Naive thymus-derived CD4-positive, alpha-beta T cell (primary cell): ENCODE measurements at places on chromosomes 4 and X. TPM values are rescaled to one million over a fixed set of nuclear protein-coding genes. Genes with fewer than 3 reads are reported as not detected.
A peak's percentile ranks its signal among the peaks of the same experiment; 100 is the strongest.

Gene FGF13
- polyA plus RNA-seq, result not detected

Gene AFF2
- polyA plus RNA-seq, result 0.31 TPM

Gene GABRB1
- polyA plus RNA-seq, result not detected

Gene CTAG2
- polyA plus RNA-seq, result not detected

Gene NUDT6
- polyA plus RNA-seq, result 0.82 TPM

Gene AFM
- not detected for polyA plus RNA-seq

Gene ARAP2
- 10.4 TPM for polyA plus RNA-seq

Gene RAB33A
- 7.6 TPM for polyA plus RNA-seq

Gene MAGEA10
- not detected for polyA plus RNA-seq

GRCh38 chrX:41671082-41671481, 17.7 kb upstream of the GPR34 start:
- H3K27ac ChIP-seq, result no peak overlapping the region
- no peak overlapping the region for H3K4me3 ChIP-seq
- H3K36me3 ChIP-seq, result no peaks in the 10 kb centered on the region
- no peak for DNase-seq

DNA sequence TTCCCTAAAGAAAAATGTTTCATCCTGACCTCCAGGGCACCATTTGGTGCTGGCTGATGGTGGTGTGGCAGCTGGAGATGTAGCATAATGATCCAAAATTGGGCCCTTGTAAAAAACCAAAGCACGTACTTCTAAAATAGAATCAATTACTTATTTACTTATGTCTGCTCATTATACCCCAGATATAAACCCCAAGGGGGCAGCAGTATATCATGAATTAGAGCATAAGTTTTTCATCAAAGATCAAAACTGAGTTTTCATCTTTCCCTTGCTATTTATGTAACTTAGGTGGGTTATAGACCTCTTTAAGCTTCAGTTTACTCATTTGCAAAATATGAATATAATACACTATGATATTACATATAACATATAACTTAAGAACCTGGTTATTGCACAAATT, 241.1 kb downstream of the TACR3 start:
- H3K27ac ChIP-seq, result no peak overlapping the region
- DNase-seq, result no peak
- H3K36me3 ChIP-seq, result no peaks in the 10 kb centered on the region
- no peaks in the 10 kb centered on the region for H3K4me1 ChIP-seq

DNA sequence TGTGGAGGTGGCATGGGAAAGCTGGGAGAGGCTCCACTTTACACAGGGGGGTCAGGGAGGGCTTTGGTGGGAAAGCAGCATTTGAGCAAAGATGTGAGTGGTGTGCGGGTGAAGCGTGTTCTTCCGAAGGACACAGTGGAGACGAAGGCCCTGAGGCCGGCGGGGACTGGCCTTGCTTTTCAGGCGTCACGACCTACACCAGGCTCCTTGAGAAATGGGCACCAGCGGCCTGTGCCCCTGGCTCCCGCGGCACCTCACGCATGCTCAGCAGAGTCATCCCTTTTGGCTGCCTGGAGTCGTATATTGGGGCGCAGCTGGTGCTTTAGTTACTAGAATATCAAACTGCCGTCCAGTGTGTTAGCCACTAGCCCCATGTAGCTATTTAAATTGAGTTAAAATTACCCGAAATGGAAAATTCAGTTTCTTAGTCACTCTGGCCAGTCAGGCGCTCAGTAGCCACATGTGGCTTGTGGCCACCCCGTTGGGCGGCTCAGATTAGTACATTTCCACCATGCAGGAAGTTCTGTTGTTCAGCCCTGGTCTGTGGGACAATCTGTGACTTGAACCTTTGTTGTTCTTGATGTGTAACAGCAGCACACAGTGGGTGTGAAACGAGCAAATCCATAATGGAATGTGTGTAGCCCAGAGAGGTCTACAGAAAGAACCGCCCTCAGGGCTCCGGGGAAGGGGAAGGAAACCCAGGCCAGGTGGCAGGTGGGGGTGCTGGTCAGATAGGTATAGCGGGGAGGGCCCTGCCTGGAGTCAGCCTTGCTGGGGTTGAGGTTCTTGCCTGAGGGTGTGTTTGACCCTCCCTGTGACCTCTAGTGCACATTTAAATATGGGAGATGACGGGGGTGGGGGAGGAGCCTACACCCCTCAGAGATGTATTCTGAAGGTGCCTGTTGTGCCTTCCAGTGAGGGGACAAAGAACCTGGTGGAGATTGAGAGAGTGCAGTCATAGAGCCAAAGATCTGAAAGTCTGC, 30.4 kb downstream of the TBC1D14 start:
- no peak for DNase-seq
- peaks cover 50% of the 10 kb centered on the region for H3K4me1 ChIP-seq
- no peaks in the 10 kb centered on the region for H3K27me3 ChIP-seq
- H3K36me3 ChIP-seq, result no peaks in the 10 kb centered on the region

DNA sequence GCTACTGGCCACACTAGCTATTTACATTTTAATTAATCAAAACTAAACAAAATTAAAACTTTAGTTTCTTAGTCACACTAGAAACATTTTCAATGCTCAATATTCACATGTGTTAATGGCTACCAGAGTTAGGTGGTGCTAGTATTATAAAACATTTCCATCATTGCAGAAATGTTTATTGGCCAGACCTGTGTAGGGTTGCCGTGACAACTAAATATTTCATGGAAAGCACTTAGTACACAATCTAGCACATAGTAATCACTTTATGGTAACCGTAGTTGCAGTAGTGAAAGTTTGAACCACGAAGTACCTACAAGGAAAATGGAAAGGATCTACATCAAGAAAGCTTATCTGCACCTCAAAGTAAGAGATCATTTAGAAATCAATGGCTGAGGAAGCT, 95.9 kb downstream of the HS6ST2 start:
- H3K4me3 ChIP-seq, result no peak overlapping the region
- no peak for DNase-seq
- H3K27ac ChIP-seq, result no peak overlapping the region
- no peaks in the 10 kb centered on the region for H3K27me3 ChIP-seq
- H3K4me1 ChIP-seq, result no peaks in the 10 kb centered on the region
- no peaks in the 10 kb centered on the region for H3K36me3 ChIP-seq

DNA sequence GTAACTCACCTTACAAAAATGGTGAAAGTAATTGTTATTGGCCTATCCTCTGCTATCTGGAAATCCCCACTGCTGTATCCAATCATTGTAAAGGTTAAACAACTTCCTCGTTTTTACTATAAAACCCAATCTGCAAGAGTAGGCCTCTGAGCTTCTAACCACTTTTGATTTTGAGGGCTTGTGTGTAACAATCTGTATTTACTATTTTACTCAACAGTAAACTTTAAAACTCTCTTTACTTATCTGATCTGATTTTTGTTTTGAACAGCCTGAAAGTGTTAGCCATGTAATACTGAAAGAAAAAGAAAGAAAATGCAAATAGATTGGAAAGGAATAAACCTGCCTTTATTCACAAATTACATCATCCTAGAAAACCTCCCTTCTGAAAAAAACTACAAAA, 63.1 kb downstream of the SLC10A7 start:
- no peaks in the 10 kb centered on the region for H3K4me1 ChIP-seq
- peak; percentile 20 for DNase-seq
- H3K27me3 ChIP-seq, result no peaks in the 10 kb centered on the region
- H3K27ac ChIP-seq, result peak overlapping the region; percentile 30
- no peak overlapping the region for H3K4me3 ChIP-seq
- H3K36me3 ChIP-seq, result no peaks in the 10 kb centered on the region

GRCh38 chr4:6313216-6313615, 43.6 kb downstream of the WFS1 start:
- H3K27me3 ChIP-seq, result no peaks in the 10 kb centered on the region
- H3K4me3 ChIP-seq, result no peak overlapping the region
- H3K36me3 ChIP-seq, result no peaks in the 10 kb centered on the region
- H3K27ac ChIP-seq, result no peak overlapping the region

- H3K27me3 ChIP-seq, result no peaks in the 10 kb centered on the region
- no peak overlapping the region for H3K4me3 ChIP-seq
- no peak overlapping the region for H3K27ac ChIP-seq
Measured at GRCh38 chrX:10189317-10190268, 32.8 kb downstream of the CLCN4 start.

- no peaks in the 10 kb centered on the region for H3K36me3 ChIP-seq
- no peak overlapping the region for H3K4me3 ChIP-seq
- H3K27ac ChIP-seq, result no peak overlapping the region
- no peaks in the 10 kb centered on the region for H3K4me1 ChIP-seq
- DNase-seq, result no peak
Measured at GRCh38 chrX:11190745-11191510, 79.8 kb downstream of the HCCS start.

DNA sequence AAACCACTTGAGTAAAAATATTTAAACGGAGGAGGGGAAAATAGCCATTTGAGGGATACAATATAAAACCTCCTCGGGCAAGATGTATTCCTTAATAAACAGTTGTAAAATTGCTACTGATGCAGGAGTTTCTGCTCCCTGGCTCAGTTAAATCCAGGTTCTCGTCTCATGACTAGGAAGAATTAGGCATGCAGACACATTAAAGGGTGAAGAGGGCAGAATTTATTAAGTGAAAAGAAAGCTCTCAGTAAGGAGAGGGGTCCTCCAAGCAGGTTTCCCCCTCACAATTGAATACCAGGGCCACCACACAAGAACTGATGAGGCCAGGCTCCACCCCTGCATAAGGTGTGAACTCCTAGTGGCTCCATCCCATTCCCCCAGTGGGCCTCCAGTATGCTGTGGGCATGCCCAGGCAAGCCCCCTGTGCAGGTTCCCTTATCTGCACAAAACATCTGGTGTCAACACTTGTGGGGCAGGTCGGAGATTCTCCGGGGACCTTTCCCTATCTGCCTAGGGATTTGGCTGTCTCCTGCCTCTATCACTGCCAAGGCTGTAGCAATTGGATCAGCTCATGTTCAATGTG, 80.4 kb downstream of the HS6ST2 start:
- no peaks in the 10 kb centered on the region for H3K36me3 ChIP-seq
- no peak for DNase-seq
- H3K27ac ChIP-seq, result no peak overlapping the region

GRCh38 chr4:120049732-120050494, 16.7 kb downstream of the MAD2L1 start:
- no peaks in the 10 kb centered on the region for H3K27me3 ChIP-seq
- peak; percentile 72 for DNase-seq
- no peaks in the 10 kb centered on the region for H3K36me3 ChIP-seq

- H3K27me3 ChIP-seq, result no peaks in the 10 kb centered on the region
- H3K4me1 ChIP-seq, result no peaks in the 10 kb centered on the region
- no peak overlapping the region for H3K4me3 ChIP-seq
- DNase-seq, result no peak
Measured at GRCh38 chr4:106773076-106773905, 262.8 kb downstream of the DKK2 start.

GRCh38 chr4:121555315-121556107, 141.3 kb downstream of the ANXA5 start:
- no peaks in the 10 kb centered on the region for H3K4me1 ChIP-seq
- no peak for DNase-seq
- H3K36me3 ChIP-seq, result no peaks in the 10 kb centered on the region
- H3K27me3 ChIP-seq, result no peaks in the 10 kb centered on the region
- no peak overlapping the region for H3K4me3 ChIP-seq
- H3K27ac ChIP-seq, result no peak overlapping the region

GRCh38 chrX:79117078-79117477, 27.4 kb upstream of the GPR174 start:
- no peak overlapping the region for H3K27ac ChIP-seq
- no peak overlapping the region for H3K4me3 ChIP-seq
- H3K27me3 ChIP-seq, result no peaks in the 10 kb centered on the region
- DNase-seq, result no peak
- no peaks in the 10 kb centered on the region for H3K36me3 ChIP-seq
- H3K4me1 ChIP-seq, result peaks cover 7% of the 10 kb centered on the region

- H3K4me1 ChIP-seq, result no peaks in the 10 kb centered on the region
- no peak overlapping the region for H3K4me3 ChIP-seq
- no peaks in the 10 kb centered on the region for H3K36me3 ChIP-seq
- DNase-seq, result peak; percentile 1
- H3K27me3 ChIP-seq, result no peaks in the 10 kb centered on the region
Measured at GRCh38 chrX:23012636-23013035, 12.9 kb downstream of the DDX53 start.

DNA sequence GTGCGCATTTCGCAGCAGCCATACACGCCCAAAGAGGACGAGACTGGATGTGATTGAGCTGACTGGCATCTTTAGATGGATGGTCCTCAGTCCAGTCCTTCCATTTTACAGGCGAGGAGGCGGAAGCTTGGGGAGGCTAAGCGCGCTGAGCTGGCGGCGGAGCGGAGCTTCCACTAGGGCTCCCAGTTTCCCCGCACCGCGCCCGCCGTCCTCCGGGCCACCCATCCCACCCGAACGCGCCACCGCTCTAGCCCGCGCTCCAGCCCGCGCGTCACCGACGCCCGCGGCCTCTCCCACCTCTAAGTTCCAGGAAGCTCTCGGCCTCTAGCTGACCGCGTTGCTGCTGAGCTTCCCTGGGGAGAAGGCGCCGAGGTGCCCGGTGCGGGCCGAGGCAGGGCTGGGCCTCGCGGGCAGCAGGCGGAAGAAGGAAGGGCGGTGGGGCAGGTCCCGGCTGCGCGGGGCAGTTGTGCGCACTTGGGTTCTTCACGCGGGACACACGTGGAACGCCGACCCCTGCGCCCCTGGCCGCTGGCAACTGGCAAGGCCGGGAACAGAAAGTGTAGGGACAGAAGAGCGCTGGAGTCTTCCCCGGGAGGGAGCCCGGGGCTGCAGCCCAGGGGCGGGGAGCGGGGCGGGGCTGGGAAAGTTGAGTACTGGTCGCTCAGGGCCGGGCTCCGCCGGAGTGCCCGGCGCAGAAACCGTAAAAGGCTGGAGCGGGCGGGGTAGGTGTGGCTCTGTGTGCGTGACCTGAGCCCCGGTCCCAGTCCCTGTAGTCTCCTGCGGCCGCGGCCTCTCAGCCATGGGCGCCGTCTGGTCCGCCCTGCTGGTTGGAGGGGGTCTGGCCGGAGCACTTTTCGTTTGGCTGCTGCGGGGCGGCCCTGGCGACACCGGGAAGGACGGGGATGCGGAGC, at the start of gene STBD1:
Gene STBD1, plus strand, starts transcription at position 763 of the 911 bp plus-strand sequence. Its CDS starts 37 bp downstream, at position 800.
- peak within 1 kb of the TSS; percentile 62 for H3K4me3 ChIP-seq
- peak within 1 kb of the TSS; percentile 20 for H3K27ac ChIP-seq
- DNase-seq, result no peak
- peaks cover 18% of the 10 kb centered on the region for H3K4me1 ChIP-seq
- no peaks in the 10 kb centered on the region for H3K27me3 ChIP-seq

GRCh38 chr4:36274158-36274557, 7.3 kb upstream of the DTHD1 start:
- H3K27me3 ChIP-seq, result no peaks in the 10 kb centered on the region
- DNase-seq, result no peak
- H3K36me3 ChIP-seq, result no peaks in the 10 kb centered on the region
- no peaks in the 10 kb centered on the region for H3K4me1 ChIP-seq
- H3K4me3 ChIP-seq, result no peak overlapping the region

DNA sequence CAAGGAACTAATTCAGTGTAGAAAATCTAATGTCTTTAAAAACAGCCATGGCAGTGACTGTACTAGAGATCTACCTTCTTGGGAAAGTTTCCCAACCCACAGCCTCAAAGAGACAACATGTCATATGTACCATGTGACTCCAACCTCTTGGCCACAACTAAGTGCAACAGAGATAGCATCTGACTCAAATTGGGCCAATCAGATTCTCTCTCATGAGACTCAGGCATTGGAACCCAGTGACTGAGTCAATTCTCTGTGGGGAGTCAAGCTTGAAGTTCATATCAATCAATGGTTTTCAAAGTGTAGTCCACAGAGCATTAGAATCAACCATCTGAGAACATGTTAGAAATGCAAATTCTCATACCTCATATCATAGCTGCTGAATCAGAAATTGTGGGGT, 123.3 kb downstream of the MBNL3 start:
- H3K27ac ChIP-seq, result no peak overlapping the region
- DNase-seq, result no peak
- H3K27me3 ChIP-seq, result no peaks in the 10 kb centered on the region
- no peaks in the 10 kb centered on the region for H3K4me1 ChIP-seq
- H3K36me3 ChIP-seq, result no peaks in the 10 kb centered on the region

- H3K4me1 ChIP-seq, result no peaks in the 10 kb centered on the region
- no peaks in the 10 kb centered on the region for H3K36me3 ChIP-seq
- H3K27me3 ChIP-seq, result no peaks in the 10 kb centered on the region
- no peak for DNase-seq
- H3K4me3 ChIP-seq, result no peak overlapping the region
Measured at GRCh38 chrX:71938371-71938770, 27.7 kb downstream of the NHSL2 start.
